CD4-positive, alpha-beta T cell (primary cell): ENCODE measurements at places on chromosomes 12 and 14.

GRCh38 chr12:116454076-116454475 lies 105.1 kb upstream of the MAP1LC3B2 start:
- H3K27me3 ChIP-seq: no peaks in the 10 kb centered on the region
- no peak for DNase-seq
- H3K4me1 ChIP-seq: no peaks in the 10 kb centered on the region
- H3K27ac ChIP-seq: no peak overlapping the region

DNA sequence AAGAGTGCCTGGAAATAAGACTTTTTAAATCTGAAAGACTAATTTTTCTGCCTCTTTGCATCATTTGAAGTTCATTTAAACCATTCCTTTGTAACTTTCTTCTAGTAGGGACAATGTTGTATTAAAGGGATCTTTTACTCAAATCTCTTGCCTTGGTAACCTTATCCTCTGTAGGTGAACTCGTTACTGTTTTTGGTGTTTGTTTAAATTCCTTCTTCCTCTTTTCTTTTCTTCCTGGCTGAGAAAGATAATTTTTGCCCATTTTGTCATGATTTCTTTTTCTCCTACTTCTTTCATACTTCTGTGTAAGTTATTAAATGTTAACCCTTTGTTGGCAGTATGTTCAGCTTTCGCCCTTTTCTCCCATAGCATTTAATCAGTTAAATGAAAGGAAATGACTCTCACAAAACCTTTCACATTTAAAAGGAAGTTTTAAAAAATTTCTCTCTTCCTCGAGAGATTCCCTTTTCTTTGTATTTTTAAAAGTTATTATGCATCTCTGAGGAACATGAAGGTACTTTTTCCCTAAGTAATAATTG lies 10.3 kb downstream of the VEZT start:
- no peak overlapping the region for H3K4me3 ChIP-seq
- peaks cover 4% of the 10 kb centered on the region for H3K4me1 ChIP-seq
- H3K27me3 ChIP-seq: no peaks in the 10 kb centered on the region
- H3K27ac ChIP-seq: no peak overlapping the region
- H3K36me3 ChIP-seq: peaks cover 16% of the 10 kb centered on the region
- DNase-seq: no peak

DNA sequence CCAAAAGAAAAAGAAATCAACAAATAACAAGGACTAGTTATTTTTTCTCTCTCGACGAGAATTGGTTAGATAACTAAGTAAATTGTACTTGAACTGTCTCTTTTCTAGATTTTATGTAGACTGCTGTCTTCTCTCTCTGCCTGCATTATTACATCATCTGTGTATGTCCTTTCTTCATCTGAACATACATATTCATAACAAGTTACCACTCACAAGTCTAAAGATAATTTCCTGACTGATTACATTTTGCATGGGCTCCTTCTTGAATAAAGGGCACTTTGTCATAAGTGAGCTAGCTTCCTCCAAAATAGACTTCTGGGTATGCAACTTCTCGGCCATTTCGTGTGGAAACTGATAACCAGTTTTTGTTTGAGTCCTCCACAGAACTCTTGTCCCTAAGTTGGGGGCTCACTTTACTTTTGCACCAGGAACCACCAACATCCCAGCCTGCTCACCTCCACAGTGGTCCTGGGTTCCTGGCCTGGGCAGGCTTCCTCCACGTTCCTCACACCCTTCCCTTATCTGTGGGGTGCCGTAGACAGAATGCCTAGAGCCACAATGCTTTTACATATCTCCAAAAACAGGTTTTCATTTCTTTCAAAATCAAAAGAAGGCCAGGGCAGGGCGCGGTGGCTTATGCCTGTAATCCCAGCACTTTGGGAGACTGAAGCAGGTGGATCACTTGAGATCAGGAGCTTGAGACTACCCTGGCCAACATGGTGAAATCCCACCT lies 6.2 kb upstream of the DDX47 start:
- peak overlapping the region; percentile 70 for H3K27ac ChIP-seq
- no peaks in the 10 kb centered on the region for H3K36me3 ChIP-seq
- H3K27me3 ChIP-seq: no peaks in the 10 kb centered on the region
- no peak overlapping the region for H3K4me3 ChIP-seq
- peaks cover 52% of the 10 kb centered on the region for H3K4me1 ChIP-seq

DNA sequence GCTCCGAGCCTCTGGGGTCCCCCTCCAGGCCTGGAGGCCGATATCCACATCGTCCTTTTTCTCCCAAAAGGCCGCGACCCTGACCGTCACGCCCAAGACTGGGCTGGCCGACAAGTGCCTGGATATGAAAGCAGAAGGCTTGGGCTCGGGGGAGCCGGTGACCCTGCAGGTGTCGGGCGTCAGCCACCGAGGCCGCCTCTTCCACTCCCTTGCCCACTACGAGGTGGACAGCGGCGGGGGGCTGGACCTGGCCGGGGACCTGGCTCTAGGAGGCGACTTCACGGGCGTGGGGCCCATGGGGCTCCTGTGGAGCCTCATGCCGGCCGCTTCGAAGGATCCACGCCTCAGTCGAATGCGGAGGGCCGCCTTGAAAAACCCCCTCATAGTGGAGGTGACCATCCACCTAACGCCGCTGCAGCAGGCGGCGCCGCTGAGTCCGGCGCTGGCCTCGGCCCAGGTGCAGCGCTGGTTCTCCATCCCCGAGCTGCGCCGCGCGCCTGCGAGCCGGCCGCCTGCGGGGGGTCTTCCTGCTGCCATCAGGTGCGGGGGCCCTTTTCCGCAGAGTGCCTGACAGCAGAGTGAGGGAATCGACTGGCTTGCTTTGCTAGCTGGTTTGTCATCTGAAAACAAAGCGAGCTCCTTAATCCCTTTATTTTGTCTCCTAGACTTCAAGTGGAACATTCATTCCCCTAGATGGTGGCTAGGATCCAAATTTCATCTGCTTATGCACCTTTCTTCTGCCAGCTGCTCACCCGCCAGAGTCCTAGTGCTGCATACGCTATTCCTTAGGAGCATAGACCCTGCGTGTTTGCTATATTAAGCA lies 10.6 kb upstream of the DNAL1 start:
- DNase-seq: no peak
- peaks cover 14% of the 10 kb centered on the region for H3K4me1 ChIP-seq
- no peaks in the 10 kb centered on the region for H3K27me3 ChIP-seq

GRCh38 chr14:55761651-55762050 lies 181.6 kb downstream of the KTN1 start:
- H3K27ac ChIP-seq: no peak overlapping the region
- no peaks in the 10 kb centered on the region for H3K4me1 ChIP-seq
- H3K36me3 ChIP-seq: no peaks in the 10 kb centered on the region
- no peak for DNase-seq

GRCh38 chr12:104747955-104748354 lies 210.1 kb downstream of the SLC41A2 start:
- H3K27ac ChIP-seq: no peak overlapping the region
- H3K36me3 ChIP-seq: no peaks in the 10 kb centered on the region
- no peaks in the 10 kb centered on the region for H3K27me3 ChIP-seq
- peaks cover 29% of the 10 kb centered on the region for H3K4me1 ChIP-seq
- H3K4me3 ChIP-seq: no peak overlapping the region
- DNase-seq: no peak

DNA sequence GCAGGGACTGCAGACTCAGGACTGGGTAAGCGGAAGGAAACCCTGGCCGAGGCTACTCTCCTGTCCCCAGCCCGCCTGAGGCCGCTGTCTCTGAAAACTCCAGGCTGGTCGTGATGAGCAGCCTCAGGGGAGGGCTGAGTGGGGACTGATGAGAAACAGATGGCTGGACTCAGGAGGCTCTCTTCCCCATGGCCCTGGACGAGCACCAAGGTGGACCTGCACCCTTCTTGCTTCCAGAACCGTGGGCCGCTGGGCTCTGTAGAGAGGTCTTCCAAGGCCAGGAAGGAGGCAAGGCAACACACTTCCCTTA lies 1.1 kb downstream of the TEX22 start:
- peaks cover 16% of the 10 kb centered on the region for H3K36me3 ChIP-seq
- peaks cover 30% of the 10 kb centered on the region for H3K4me1 ChIP-seq
- peak overlapping the region; percentile 71 for H3K4me3 ChIP-seq
- H3K27ac ChIP-seq: no peak overlapping the region
- no peaks in the 10 kb centered on the region for H3K27me3 ChIP-seq
- no peak for DNase-seq

- H3K36me3 ChIP-seq: peaks cover 80% of the 10 kb centered on the region
- no peak for DNase-seq
- H3K4me3 ChIP-seq: no peak overlapping the region
- H3K27me3 ChIP-seq: no peaks in the 10 kb centered on the region
Measured at GRCh38 chr14:89983375-89983774, 27.6 kb downstream of the TDP1 start.

GRCh38 chr14:55976655-55977054 lies 141.6 kb upstream of the PELI2 start:
- DNase-seq: no peak
- H3K4me1 ChIP-seq: no peaks in the 10 kb centered on the region
- no peak overlapping the region for H3K27ac ChIP-seq
- no peak overlapping the region for H3K4me3 ChIP-seq
- H3K36me3 ChIP-seq: no peaks in the 10 kb centered on the region
- H3K27me3 ChIP-seq: no peaks in the 10 kb centered on the region

GRCh38 chr12:127284870-127285431 lies 982.0 kb upstream of the TMEM132C start:
- H3K4me3 ChIP-seq: no peak overlapping the region
- no peak overlapping the region for H3K27ac ChIP-seq
- H3K27me3 ChIP-seq: peaks cover 3% of the 10 kb centered on the region
- no peak for DNase-seq
- H3K36me3 ChIP-seq: no peaks in the 10 kb centered on the region

DNA sequence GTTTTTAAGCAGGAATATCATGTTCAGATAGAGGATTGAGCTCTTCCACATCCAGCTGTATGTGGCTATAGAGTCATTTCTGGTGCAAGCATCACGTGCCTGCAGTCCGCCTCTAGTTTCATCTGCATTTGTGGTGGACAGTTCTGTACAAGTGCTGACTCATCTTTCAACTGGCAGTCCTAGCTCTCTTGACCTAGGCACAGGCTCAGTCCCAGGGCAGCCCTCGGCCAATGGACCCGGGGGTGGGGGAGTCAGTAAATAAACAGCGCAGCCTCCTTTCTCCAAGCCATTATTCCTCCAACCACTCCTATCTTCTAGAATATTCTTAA lies 41.8 kb upstream of the FRMD6 start:
- H3K4me3 ChIP-seq: no peak overlapping the region
- no peak overlapping the region for H3K27ac ChIP-seq
- no peaks in the 10 kb centered on the region for H3K36me3 ChIP-seq
- H3K27me3 ChIP-seq: peaks cover 4% of the 10 kb centered on the region
- H3K4me1 ChIP-seq: no peaks in the 10 kb centered on the region

- DNase-seq: no peak
- H3K36me3 ChIP-seq: no peaks in the 10 kb centered on the region
- H3K27ac ChIP-seq: no peak overlapping the region
- no peaks in the 10 kb centered on the region for H3K4me1 ChIP-seq
Measured at GRCh38 chr12:105681341-105681740, 350.9 kb downstream of the C12orf75 start.

GRCh38 chr14:86604561-86604960 lies 1074.6 kb downstream of the FLRT2 start:
- no peaks in the 10 kb centered on the region for H3K4me1 ChIP-seq
- H3K36me3 ChIP-seq: no peaks in the 10 kb centered on the region
- H3K27me3 ChIP-seq: no peaks in the 10 kb centered on the region
- no peak for DNase-seq
- H3K27ac ChIP-seq: no peak overlapping the region

- H3K27me3 ChIP-seq: no peaks in the 10 kb centered on the region
- H3K36me3 ChIP-seq: no peaks in the 10 kb centered on the region
- H3K4me1 ChIP-seq: no peaks in the 10 kb centered on the region
Measured at GRCh38 chr12:25979563-25979962, 21.1 kb downstream of the RASSF8 start.

DNA sequence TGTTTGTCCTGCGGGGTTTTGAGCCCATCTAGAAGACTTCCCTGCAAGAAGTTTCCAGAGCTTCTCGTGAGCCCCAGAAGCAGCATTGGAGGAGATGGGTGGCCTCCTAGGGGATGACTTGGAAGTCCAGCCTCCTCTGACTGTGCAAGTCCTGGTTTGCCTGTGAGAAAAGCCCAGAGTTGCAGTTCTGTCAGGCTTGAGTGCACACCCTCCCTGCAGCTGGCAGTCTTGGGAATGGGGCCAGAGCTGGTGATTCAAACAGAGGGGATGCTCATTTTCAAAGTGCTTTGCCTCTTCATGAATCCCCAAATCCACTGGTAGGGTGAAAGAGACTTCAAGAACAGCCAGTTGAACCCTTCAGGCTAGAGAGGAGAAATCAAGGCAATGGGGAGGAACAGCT lies 3.9 kb upstream of the PPP1R1A start:
- H3K4me1 ChIP-seq: peaks cover 16% of the 10 kb centered on the region
- no peak overlapping the region for H3K4me3 ChIP-seq
- no peak for DNase-seq
- H3K36me3 ChIP-seq: no peaks in the 10 kb centered on the region
- H3K27me3 ChIP-seq: peaks cover 23% of the 10 kb centered on the region

GRCh38 chr12:75874441-75874840 lies 157.1 kb downstream of the PHLDA1 start:
- DNase-seq: no peak
- no peaks in the 10 kb centered on the region for H3K36me3 ChIP-seq
- no peak overlapping the region for H3K27ac ChIP-seq
- no peaks in the 10 kb centered on the region for H3K4me1 ChIP-seq

DNA sequence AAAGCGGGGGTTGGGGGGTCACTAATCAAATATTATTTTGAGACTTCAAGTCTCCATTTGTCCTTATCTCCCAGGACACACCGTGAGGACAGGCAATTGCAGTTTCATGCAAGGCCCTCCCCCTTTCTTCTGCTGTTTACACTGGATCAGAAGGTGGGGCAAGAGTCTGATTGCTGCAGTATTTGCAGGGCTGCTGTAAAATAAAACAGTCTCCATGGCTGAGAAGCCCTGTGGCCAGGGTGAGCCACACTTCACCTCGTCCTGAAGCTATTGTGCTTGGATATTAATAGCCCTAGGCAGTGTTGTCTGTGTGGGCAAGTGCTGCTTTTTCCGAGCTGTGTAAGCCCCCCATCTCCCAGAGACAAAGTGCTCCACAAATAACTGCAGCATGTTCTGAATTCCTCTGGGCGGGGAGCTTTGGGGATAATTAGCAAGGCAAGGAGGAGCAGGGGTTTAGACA lies 187.4 kb upstream of the NTF3 start:
- no peak overlapping the region for H3K4me3 ChIP-seq
- no peaks in the 10 kb centered on the region for H3K4me1 ChIP-seq
- no peak for DNase-seq
- no peaks in the 10 kb centered on the region for H3K36me3 ChIP-seq

DNA sequence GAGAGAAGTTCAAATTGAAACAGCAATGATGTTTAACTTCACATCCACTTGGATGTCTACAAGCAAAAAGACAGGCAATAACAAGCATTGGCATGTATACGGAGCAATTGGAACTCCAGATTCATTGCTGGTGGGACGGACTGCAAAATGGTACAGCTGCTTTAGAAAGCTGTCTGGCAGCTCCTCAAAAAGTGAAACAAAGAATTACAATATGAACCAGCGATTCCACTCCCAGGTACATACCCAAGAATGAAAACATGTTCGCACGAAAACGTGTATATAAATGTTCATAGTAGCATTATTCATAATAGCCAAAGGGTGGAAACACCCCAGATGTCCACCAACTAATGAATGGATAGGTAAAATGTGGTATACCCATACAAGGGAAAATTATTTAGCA lies 125.7 kb downstream of the HMGA2 start:
- no peaks in the 10 kb centered on the region for H3K36me3 ChIP-seq
- no peak for DNase-seq
- H3K27ac ChIP-seq: no peak overlapping the region
- H3K4me1 ChIP-seq: no peaks in the 10 kb centered on the region

- no peaks in the 10 kb centered on the region for H3K4me1 ChIP-seq
- H3K27me3 ChIP-seq: no peaks in the 10 kb centered on the region
- H3K27ac ChIP-seq: no peak overlapping the region
- H3K36me3 ChIP-seq: no peaks in the 10 kb centered on the region
- no peak overlapping the region for H3K4me3 ChIP-seq
Measured at GRCh38 chr12:66537876-66538275, 141.0 kb downstream of the GRIP1 start.
